ENCODE measurements at places on chromosomes 11 and 22.

DNA sequence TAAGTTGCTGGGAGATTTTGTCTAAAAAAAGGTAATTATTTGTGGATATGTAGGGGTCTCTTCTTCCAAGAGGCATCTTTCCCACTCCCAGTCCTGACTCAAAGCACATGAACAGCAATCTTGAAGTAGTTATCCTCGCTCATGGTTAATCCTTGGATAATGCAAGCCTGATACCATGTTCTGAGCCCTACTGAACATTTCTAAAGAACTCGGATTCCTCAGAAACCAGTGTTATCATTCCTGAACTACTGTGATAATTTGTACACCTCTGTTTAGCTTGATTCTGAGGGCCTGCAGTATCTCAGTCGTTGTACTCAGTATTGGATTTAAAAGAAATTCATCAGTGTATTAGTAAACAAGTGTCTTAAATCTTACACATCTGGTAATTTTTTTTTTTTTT, 22.3 kb upstream of the RCE1 start:
- no peak for DNase-seq

DNA sequence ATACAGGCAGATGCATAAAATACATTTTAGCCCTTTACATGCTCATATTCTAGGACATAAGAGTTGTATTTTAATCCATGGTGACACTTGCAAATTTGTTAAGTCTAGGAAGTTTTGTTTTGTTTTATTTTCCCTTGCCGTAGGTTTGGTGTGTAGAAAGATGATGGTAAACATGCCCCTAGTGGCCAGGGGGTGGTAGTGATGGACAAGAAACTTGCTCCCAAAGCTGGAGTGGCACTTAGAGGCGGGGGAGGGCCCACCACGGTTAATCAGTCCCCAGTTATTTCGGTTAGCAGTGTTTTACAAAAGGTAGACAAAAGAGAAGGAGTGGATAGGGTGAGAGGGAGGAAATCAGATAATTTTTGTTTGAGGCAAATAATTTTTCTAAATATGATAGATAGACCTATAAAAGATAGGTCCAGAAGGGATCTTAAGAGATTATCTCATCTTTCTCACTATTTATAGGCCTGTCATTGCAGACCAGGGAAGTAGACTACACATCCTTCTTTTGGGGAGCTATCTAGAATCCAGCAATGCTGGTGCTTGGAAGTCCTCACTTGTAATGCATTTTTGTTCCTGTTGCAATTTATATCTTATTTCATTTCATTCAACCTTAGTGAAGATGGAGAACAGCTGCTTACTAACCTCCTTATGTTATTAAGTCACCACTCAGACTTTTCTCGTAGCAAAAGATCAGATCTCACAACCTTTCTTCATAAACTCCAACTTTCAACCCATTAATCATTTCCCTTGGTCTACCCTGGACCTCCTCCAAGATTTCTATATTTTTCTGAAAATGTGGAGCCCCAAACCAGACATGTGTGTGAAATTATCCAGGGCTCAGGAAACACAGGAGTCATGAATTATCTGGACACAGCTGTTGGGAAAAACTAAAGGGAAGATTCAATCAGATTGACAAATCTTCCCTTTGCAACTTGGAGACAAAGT, 5.9 kb upstream of the BDNF start:
- no peak for DNase-seq

- no peak for DNase-seq
These were observed 98.0 kb downstream of the KIF18A start for GRCh38 chr11:28009996-28010395.

- DNase-seq = peak; percentile 49
These were observed 230.4 kb downstream of the ST3GAL4 start for GRCh38 chr11:126585774-126586491.

DNA sequence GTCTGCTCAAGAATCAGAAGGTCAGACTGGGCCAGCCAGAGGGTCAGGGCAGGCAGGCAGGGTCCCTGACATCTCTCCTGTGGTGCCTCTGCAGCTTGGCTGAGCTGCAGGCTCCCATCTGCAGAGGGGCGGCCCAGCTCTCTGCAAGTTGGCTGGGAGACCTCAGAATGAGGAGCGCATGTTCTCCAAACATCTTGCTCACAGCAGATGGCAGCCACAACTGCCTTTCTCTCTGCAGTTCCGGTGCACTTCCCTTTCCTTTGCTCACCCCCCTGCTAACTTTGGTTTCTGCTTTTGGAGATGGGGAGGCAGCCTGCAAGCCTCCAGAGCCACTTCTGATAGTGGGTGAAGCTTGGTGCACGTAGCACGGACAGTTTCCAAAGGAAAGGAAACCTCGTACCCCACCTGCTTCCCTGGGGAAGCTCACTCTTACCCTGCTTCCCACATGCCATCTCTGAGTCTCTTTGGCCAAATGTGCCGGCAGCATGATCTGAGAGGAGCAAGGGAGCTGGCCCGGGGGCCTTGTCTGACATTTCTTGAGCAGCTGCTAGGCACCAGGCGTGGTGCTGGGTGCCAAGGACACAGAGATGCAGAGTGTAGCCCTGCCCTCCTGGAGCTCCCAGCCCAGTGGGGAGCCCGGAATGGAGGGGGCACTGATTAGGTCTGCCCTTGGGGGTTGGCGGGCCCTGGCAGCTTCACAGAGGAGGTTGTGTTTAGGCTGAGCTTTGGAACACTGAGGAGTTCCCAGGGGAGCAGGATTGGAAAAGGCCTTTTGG, 18.2 kb downstream of the DAGLA start:
- DNase-seq = peak; percentile 66

GRCh38 chr11:18727479-18728236, 1.7 kb upstream of the IGSF22 start:
- DNase-seq = peak; percentile 39

GRCh38 chr11:67445515-67445914, 2.2 kb upstream of the CORO1B start:
- no peak for DNase-seq

- DNase-seq = no peak
These were observed 123.9 kb downstream of the MRTFA start for GRCh38 chr22:40512426-40513136.

DNA sequence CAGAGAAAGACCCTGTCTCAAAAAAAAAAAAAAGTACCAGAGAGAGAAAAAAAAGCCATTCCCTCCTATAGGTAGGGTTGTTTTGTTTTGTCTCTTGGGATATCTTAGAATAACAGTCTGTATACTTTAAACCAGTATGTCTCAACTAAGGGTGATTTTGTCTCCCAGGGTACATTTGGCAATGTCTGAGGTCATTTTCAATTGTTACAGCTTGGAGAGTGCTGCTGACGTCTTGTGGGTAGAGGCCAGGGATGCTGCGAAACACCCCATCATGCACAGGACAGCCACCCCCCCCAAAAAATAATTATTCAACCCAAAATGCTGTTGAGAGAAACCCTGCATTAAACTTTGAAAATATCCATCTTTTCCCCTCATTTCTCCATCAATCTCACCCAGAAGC, 56.1 kb upstream of the CRTAM start:
- peak; percentile 81 for DNase-seq

GRCh38 chr11:17498058-17498457, 21.4 kb upstream of the ABCC8 start:
- no peak for DNase-seq

- DNase-seq = no peak
These were observed 34.5 kb downstream of the SPATA19 start for GRCh38 chr11:133810766-133811165.

DNA sequence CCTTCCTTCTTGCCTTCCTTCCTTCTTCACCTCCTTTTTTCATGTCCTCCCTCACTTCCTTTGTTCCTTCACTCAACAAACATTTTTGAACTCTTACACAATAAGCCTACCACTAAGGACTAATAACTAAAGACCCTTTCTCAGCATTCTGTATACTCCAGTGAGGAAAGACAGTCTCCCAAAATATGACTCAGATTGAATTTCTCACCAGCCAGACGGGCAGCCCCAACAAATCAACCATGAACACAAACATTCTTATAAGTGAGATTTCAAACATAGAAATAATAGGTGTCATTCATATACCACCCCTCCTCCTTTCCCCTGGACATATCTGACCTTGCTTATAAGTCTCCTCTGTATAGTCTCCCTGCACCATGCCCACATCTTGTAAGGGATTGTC, 1079.7 kb downstream of the OPCML start:
- DNase-seq = no peak

DNA sequence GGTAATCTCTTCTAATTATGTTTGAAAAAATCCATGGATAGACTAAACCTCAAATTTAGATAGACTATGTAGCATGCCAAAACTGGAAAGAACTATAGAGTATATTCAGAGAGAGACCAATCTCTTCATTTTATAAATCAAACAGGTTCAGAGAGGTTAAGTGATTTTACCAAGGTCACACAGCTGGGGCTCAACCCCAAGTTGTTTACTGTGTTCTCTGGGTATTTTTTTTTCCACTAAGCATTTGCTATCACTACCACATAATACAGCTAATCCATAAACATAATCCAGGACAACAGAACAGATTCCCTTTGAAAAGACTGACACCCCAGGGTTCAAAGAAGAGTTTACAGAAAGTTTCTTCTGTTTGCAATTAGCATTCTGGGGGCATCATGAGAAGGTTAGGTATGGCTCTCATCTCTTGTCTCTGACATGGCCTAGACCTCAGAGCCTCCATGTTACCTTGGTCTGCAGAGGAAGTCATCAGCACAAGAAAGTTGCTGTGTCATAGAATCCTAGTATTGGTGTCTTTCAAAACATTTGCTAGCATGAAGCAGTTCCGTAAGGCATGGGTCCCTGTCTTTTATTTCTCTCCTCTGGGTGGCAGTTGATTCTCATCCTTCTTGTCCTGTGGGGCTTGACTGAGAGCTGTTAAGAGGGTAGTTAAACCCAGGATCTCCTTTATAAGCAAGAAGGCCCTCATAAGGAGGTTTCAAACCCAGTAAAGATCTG, 94.5 kb upstream of the HSD17B12 start:
- no peak for DNase-seq

DNA sequence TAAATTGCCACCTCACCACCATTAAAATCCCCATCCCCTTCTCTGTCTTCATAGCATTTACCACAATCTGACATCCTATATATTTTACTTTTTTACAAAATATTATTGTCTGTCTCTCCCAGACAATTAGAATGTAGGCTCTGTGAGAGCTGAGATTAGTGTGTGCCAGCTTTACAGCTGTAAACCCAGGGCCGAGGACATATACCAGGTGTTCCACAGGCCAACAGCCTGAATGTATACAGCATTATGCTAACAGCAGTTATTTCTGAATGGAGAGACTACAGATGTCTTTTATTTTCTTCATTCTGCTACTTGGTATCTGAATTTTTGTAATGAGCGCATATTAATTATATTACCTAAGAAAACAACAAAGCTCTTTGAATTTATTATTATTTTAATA, 36.7 kb downstream of the FZD4 start:
- no peak for DNase-seq

DNA sequence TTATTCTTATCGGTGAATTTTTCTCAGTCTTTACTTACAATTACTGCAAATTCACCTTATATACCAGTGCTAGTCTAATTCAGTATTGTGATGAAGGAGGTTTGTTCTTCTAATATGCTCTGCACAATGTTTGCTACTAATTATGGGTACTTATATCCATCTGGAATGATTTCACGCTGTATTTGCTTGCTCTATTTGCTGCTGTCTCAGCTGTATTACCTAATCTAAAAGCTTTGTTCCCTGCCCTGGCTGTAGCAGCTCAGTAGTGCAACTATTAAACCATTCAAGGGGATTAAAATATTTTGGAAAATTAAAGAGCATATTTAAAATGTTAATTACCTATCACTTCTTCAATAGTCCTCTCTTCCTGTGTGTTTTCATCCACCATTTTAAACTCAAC, 375.3 kb downstream of the LUZP2 start:
- no peak for DNase-seq

DNA sequence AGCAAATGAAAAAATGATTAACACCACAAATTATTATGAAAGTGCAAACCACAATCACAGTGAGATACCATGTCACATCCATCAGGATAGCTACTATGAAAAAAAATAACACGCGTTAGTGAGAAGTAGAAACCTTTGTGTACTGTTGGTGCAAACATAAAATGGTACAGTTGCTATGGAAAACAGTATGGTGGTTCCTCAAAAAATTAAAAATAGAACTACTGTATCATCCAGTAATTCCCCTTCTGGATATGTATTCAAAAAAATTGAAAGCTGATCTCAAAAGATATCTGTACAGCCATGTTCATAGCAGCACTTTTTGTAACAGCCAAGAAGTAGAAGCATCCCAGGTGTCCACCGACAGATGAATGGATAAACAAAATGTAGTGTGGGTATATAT, 43.4 kb downstream of the CCDC81 start:
- peak; percentile 66 for DNase-seq

GRCh38 chr22:42156121-42156520, 25.5 kb upstream of the CYP2D6 start:
- no peak for DNase-seq

DNA sequence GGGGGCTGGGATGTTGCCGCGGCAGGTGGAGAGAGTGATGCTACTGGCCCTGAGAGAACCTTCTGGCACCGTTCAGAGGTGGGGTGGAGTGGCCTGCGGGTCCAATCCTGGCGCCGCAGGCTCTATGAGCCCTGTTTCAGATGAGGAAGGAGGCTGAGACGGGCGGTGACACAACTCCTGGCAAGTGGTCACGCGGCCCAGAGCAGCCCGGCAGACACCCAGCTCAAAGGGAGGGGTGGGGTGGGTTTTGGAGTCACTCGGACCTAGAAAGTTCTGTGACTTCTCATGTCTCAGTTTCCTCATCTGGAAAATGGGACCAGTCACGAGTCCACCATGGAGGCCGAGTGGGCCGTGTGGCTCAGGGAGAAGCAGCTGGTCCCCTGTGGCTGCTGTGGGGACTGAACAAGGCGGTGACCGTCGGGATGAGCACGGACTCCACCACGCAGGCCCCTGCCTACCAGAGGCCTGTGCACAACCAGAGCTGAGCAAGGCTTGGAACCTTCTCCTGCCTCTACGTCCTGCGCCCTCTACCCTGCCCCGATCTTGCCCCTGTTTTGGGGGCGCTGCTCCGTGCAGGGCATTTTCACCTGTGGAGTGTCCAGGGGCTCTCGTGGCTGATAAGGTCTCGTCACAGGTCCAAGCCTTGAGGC, 3.7 kb downstream of the TSPO start:
- DNase-seq = peak; percentile 72

GRCh38 chr11:494761-495536, 12.1 kb downstream of the RNH1 start:
- no peak for DNase-seq

- no peak for DNase-seq
These were observed 36.5 kb downstream of the SYTL2 start for GRCh38 chr11:85774256-85775101.

- no peak for DNase-seq
These were observed 454.3 kb upstream of the KIRREL3 start for GRCh38 chr11:127454856-127455255.

DNA sequence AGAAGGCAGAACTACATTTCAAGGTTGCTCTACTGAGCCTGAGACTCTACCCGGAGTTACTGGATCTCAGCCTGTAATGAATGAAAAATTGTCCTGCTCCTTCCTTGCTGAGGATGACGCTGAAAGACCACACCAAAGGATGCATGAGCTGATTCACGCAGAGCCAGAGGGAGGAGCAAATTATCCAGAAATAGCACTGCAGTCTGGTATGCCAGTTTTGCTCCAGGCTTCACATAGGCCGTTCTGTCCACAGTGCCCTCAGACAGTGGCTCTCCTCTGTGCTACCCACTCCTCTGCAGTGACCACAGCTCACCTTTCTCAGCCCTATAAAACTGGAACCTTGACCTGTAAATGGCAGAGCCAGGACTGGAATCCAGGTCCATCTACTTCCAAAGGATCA, 79.3 kb upstream of the GALNT18 start:
- no peak for DNase-seq

Data from inflammatory macrophage treated with lipopolysaccharide for 1 hour (primary cell).